Stimulated activated CD4-positive, alpha-beta T cell treated with anti-CD3 and anti-CD28 coated beads, Interleukin-1b, Interleukin-23, amount 100 ng/mL, for 24 hours (primary cell): ENCODE measurements at places on chromosomes 12 and 14.

GRCh38 chr14:101849125-101849524 is 87.6 kb downstream of the PPP2R5C start:
- no peak for DNase-seq

DNA sequence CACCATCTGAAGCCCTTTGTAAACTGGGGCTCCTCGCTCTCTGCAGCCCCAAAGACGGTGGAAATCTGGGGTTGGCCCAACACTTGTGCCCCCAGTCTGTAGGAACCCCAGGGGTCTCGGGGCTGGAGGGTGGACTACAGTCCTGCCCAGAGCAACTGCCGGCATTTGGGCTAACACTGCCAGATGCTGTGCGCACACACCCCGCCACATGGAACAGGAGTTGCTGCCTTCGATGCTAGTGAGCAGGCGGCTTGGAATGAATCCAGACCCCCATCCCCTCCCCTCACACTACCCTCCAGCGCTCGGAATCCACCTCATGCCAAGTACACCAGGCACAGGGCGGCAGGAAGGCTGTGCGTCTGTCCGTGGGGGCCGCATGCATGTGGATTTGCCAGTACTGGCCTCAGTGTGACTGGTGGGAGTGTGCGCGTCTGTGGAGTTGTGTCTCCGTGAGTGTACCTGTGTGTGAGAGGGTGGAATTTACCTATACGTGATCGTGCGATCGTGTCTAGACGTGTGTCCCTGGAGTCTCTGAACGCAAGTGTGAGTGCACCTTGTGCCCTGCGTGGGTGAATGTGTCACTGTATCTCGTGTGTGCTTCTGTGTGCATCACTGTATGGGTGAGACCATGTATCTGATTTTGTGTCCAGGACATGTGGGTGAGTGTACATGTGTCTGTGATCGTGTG is 5.1 kb downstream of the LHX5 start:
- DNase-seq, result no peak

- DNase-seq, result no peak
Measured at GRCh38 chr12:132084621-132085290, 59.4 kb downstream of the DDX51 start.

- no peak for DNase-seq
Measured at GRCh38 chr14:52355016-52355431, 40.9 kb downstream of the PTGER2 start.

- DNase-seq, result no peak
Measured at GRCh38 chr12:21546716-21547115, 20.6 kb downstream of the SPX start.

- no peak for DNase-seq
Measured at GRCh38 chr14:80850197-80850814, 91.2 kb downstream of the CEP128 start.

DNA sequence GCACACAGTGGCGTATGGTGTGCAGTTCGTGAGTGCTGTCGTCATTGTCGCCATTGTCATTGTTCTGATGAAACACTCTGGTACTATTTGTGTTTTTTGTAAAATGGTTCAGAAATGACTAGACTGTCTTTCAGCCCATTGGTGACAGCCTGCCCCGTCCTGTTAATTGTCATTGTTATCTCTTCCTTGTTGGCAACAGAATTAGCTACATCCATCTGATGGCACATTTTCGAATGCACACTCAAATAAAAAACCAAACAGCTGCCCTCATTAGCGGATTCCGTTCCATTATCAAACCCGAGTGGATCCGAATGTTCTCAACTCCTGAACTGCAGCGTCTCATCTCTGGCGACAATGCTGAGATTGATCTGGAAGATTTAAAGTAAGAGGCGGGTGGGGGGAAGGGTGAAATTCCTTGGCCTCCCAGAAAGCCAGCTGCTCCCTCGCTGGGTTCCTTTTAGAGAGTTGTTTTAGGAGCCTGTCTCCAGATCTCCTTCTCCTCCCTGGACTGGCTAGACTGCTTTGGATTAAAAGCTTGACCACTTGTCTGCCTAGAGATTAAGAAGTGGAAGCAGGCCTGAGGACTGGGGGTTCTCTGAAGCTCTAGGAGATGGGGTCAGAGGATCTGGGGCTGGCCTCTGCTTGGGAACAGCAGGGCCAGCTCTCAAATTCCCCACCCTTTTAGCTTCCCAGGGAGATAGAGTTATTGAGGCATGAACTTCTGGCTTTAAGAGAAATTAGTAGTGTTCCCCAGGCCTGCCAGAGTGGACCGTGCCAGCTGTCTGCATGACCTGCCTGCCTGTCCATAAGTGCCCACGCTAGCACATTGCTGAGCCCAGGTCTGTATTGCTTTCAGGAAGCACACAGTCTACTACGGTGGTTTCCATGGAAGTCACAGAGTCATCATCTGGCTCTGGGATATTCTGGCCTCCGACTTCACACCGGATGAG is 43.3 kb downstream of the MMAB start:
- DNase-seq, result no peak

GRCh38 chr12:94266796-94267536 is 118.6 kb downstream of the PLXNC1 start:
- DNase-seq, result no peak

- DNase-seq, result no peak
Measured at GRCh38 chr12:84186433-84186832, 726.2 kb downstream of the SLC6A15 start.

DNA sequence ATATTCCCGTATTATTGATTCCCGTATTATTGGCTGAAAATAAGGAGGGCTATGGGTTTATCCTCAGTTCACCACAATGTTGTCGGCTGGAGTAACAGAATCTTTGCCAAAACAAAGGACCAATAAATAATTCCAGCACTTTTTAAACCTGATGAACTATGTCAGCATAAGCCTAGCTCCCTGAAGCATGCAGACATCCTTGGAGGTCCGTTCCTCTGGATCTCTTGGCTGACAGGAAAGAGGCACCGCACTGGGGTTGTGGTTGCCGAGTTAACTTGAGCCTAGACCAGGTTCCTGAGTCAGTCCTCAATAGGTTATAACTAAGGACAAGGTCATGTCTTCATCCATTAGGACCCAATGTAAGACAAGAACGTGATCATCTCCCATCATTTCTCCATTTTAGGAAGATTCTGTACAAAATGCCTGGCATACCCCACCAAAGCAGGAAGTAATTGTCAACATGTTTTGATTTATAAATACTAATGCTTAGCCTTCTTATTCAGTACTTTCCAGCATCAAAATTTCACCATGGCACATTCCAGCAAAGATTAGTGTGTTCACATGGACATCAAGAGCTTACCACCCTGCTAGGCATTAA is 36.6 kb downstream of the NID2 start:
- DNase-seq, result no peak

DNA sequence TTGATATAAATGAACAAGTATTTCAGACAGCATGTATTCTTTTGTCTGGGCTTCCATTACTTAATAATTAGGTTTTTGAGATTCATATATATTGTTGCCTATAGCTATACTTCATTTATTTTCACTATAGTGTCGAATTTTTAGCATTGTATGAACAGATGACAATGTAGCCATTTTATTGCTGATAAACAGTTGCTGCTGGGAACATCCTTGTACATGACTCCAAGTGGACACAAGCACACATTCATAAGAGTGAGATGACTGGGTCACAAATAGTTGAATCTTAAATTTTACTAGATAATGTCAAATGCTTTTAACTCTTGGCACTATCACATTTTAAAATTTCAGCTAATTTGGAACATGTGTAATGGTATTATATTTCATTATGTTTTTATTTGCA is 19.3 kb upstream of the PHC1 start:
- no peak for DNase-seq

DNA sequence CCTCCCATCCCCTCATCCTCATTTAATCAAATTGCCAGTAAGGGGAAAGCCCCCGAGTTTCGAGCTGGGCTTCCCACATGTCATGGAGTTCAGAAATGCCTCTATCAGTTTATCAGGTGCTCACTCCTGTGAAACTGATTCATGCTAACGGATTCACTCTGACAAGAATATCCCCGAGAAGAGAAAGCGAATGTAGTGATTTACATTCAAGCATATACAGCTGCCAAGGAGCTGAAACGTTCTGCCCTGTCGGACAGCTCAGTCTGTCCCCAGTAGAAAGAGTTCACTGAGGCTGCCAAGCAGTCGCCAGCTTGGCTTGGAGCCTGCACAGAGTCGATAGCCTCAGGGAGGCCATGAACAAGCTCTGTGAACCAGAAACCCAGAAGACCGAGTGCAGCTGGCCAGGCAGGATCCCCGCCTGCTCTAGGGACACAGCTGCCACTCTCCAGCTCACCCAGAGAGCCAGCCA is 88.4 kb downstream of the TMCC3 start:
- no peak for DNase-seq

GRCh38 chr12:88546226-88546625 is 34.0 kb downstream of the KITLG start:
- DNase-seq, result no peak

GRCh38 chr14:93936245-93936644 is 9.1 kb downstream of the FAM181A start:
- no peak for DNase-seq

DNA sequence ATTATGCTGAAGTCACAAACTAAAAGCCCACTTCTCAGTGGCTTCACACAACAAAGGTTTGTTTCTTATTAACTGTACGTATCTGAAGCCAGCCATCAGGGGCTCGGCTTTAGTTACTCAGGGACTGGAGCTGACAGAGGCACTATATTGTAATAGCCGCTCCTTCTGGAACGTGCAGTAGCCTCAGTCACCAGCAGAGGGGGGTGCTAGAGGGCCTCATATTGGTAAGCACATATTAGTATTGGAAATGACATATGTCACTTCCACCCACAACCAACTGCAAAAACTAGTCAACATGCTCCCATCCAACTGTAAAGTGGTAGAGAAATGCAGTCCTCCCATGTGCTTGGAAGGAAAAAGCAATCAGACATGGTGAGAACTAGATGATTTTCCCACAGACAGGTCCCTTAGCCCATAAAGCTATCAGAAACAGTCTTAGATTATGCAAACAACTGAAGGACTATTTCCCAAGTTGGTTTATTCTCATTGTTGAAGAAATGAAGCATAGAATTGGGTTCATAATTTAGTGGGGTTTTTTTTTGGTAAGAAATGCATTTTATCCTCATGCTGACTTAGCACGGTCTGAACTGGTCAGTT is 183.6 kb upstream of the G2E3 start:
- DNase-seq, result peak; percentile 16

GRCh38 chr12:100184549-100185145 is 16.0 kb upstream of the ACTR6 start:
- no peak for DNase-seq

DNA sequence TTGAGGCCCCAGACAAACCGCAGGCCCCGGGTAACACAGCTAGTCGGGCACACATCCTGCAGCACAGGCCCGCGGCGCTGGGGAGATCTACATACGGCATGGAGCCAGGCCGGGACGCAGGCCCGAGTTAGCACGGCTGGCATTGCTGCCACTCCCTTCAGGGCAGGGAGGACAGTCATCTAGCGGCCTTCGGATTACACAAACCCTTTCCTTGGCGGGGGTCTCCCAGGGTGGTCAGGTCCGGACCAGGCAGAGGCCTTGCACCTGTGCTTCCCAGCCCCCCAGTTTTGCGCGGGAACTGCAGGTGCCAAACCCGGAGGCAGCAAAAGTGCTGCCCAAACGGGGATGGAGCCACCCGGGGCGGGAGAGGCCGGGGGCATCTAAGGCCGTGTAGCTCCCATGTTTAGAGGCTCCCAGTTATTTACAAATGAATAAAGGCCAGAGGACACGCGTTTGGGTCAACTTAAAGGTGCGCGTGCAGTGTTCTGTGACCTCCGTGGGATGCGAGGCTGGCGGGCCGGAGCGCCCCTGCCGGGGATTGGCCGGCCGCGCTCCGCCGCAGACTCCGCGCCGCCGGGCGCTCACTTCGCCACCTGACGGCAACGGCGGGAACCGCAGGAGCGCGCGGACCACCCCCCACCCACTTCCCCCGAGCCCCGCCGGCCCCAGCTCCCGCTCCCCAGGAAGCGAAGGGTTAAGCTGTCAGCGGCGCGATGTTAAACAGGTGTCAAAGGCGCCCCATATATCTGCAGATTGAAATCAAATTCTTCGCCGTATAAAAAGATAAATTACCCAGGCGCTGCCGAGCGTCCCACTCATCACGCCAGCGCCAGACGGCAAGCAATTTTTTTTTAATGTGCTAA is 18.1 kb downstream of the VSX2 start:
- DNase-seq, result peak; percentile 43

DNA sequence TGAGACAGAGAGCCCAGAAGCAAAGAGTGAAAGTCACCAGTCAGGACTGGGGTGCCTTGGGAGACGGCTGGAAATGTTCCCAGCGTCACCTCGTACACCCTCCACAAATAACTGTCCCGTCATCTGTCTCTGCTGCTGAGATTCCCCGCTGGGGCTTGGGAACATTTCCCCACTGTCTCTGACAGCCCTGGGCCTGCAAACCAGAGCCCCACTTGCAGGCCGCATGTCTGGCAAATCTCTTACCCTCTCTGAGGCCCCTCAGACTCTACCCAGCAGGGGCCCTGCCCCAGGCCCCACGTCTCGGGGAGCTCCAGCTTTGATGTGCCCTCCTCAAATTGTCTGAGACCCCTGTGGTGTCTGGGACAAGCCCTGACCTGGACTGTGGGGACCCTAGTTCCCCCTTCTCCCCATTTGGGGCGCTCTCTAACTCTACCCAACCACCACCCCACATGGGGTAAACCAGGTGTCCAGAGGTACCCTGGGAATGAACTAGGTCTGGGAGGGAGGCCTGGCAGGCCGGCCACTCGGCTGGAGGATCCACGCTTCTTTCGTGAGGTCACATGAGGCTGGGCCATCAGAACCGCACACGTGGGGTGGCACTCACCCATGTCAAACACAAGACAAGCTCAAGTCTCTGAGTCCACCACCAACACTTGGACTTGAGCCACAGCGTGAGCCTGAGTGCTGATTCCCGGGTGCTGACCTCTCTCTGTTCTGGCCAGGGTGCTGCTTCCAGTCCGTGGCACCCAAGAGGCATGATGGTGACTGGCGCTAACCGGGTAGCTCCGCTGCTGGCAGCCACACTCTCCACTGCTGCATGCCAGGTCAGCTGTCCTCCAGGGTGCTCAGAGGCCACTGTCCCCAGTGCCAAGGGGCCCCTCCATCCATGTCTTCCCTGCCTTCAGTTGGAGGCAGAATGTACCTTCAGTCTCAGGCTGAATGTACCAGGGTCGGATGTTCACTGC is 59.8 kb downstream of the DIO3 start:
- DNase-seq, result no peak

DNA sequence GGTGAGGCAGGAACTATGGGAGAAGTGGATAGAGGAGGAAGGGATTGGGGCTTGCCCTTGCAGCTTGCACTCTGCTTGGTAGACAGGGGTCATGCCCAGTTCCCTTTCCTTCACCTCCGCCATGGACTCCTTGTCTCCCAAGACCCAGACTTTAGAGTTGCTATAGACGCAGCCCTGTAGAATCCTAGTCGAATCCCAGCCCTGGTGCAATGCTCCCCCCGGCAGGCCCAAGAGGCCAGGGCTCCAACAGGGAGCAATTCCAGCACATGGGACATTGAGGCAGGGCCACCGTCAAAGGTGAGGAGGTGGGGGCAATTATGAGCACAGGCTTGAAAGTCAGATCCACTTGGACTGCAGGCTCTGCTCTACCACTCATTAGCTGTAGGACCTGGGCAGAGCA is 29.5 kb upstream of the BCDIN3D start:
- no peak for DNase-seq

GRCh38 chr14:31278883-31279282 is 71.3 kb upstream of the HECTD1 start:
- no peak for DNase-seq
